ENCODE measurements at places on chromosomes 4 and X.

DNA sequence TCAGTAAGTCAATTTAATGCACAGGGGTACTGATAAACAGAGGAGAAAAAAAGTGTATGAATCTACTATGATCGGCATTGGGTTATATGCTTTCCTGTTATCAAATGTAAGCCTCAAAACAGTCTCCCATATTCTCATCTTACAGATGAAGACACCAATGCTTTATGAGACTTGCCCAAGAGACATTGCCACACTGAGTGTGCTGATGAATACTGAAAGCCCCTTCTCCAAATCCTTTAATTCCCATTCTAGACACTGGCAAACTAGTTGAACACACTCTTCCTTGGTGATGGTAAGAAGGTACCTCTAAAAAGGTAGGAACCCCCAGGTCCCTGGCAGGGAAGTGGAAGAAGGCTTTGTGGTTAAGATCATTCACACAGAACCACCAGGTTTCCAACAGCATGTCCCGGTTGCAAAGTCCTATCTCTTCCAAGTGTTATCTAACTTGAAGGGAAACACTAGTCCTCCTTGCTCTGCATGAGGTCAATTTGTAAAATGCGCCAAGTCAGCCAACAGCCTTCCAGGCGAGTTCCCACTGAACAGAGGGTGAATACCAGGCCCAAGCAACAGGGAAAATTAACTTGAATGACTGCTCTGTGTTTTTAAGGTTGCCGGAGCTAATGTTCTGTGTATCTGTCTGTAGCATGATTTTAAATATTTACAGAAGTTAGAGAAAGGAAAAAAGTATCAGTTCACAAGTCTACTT is 5.1 kb downstream of the SETD7 start:
- DNase-seq = no peak

GRCh38 chrX:3271183-3271833 is 75.1 kb downstream of the MXRA5 start:
- DNase-seq = no peak

DNA sequence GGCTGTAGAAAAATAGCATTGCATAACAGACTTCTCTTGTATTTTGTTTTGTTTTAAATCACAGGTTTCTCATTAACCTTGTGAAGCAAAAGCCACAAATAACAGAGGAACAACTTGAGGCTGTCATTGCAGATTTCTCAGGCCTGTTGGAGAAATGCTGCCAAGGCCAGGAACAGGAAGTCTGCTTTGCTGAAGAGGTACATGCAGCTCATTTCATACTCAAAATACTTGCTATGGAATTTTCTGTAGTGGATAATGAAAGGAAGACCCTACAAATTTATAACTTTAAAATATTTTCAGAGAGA is 17.6 kb downstream of the AFP start:
- DNase-seq = no peak

DNA sequence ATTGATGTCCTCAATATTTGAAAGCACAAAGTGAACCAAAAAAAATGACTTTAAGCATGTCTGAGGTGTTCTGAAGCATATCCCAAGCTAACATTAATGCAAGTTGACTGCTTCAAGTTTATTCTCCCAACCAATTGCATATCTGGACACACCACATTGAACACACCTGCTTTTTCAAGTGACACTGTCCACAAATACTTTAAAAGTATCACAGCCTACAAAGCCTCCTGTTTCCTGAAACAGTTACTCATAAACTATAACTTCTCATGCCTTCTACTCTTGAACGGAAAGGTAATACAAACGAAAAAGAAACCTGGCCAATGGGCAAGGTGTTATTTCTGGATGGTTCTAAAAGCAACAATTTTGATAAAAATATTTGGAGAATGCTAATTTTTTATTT is 1.1 kb downstream of the CDKL2 start:
- no peak for DNase-seq

DNA sequence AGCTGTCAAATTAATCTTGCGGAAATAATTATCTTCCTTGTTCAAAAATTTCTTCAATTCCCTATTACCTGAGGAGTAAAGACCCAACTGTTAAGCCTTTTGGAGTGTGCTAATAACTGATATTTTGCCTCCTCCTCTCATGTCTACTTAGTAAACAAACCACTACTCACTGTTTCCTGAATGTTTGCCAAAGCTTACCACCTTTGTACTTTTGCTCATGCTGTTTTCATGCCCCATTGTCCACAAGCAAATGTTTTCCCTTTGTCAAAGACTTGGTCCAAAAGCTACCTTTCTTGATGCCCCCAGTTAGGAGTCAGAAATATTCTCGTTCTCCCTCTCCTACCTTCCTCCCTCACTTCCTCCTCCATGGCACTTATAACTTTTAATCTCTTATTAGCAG is 226.1 kb downstream of the ENOX2 start:
- no peak for DNase-seq

DNA sequence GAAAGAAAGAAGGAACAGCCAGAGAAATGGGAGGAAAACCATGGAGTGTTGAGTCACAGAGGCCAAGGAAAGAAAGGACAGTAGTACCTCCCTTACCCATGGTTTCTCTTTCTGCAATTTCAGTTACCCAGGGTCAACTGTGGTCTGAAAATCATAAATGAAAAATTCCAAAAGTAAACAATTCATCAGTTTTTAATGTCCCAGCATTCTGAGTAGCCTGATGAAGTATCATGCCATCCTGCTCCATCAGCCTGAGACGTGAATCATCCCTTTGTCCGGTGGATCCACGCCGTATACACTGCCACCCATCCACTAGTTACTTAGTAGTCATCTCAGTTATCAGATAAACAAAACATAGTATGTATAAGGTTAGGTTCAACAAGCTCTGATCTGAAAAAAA is 114.2 kb downstream of the COMMD8 start:
- no peak for DNase-seq

GRCh38 chrX:131332331-131332730 is 43.2 kb upstream of the IGSF1 start:
- no peak for DNase-seq

DNA sequence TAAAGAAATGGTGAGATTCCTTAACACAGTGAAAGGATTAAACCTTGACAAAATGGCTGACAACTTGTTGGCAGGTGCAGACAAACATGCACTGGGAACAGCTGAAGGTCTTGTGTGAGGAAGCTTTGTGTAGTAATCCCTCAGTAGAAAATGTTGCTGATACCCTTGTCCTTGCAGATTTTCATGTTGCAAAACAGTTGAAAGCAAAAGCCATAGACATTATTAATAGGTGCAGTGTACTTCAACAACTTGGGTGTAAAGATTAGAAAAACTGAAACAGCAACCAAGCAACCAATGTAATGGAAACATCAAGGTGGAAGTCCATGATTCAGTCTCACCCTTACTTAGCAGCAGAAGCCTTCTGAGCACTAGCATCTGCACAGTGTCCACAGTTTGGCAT is 29.8 kb downstream of the UGT2B7 start:
- DNase-seq = no peak

- DNase-seq = no peak
Measured at GRCh38 chr4:35461931-35462659, 782.2 kb downstream of the ARAP2 start.

DNA sequence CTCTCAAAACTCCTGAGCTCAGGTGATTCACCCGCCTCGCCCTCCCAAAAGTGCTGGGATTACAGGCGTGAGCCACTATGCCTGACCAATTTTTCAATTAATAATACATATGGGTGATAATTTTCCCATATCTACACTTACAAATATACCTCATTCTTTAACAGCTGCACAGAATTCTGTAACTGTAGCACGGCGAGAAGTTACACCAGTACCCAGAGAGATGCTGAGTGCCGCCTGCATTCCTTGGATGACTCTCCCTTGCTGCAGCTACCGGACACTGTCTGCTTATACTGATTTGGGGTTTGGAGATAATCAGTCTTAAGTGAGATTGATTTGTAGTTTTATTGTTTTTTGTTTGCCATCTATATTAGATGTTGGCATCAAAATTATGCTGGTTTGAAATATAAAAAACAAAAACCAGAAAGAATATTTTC is 5.8 kb downstream of the TIFA start:
- no peak for DNase-seq

- DNase-seq = no peak
Measured at GRCh38 chrX:136646602-136647239, 1.2 kb upstream of the CD40LG start.

GRCh38 chrX:129523079-129523911 is at the start of gene SMARCA1:
Gene SMARCA1, minus strand, starts transcription at chrX:129523490. Its CDS starts 120 bp downstream, at chrX:129523370.
- peak; percentile 51 for DNase-seq

DNA sequence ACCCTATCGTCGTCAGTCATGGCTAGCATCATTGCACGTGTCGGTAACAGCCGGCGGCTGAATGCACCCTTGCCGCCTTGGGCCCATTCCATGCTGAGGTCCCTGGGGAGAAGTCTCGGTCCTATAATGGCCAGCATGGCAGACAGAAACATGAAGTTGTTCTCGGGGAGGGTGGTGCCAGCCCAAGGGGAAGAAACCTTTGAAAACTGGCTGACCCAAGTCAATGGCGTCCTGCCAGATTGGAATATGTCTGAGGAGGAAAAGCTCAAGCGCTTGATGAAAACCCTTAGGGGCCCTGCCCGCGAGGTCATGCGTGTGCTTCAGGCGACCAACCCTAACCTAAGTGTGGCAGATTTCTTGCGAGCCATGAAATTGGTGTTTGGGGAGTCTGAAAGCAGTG is 1.6 kb downstream of the ZCCHC12 start:
- no peak for DNase-seq

GRCh38 chr4:71148545-71148944 is 155.1 kb downstream of the DCK start:
- DNase-seq = no peak

DNA sequence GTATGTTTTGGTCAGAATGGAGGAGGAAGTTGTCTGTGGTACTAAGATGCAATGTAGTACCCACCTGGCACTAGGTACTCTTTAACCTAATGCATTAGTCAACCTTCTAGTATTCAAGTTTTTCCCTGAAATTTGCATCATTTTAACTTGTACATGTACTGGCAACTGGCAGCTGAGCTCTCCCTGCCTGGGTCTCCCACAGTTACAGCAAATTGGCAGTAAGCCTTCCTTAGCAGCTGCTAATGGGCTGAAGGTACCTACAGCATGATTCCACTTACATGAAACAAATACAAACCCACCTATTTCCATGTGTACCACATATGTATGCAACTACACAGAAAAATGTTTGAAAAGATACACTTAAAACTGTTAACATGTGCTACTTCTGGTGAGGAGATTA is 8.1 kb upstream of the KLHL2 start:
- no peak for DNase-seq

DNA sequence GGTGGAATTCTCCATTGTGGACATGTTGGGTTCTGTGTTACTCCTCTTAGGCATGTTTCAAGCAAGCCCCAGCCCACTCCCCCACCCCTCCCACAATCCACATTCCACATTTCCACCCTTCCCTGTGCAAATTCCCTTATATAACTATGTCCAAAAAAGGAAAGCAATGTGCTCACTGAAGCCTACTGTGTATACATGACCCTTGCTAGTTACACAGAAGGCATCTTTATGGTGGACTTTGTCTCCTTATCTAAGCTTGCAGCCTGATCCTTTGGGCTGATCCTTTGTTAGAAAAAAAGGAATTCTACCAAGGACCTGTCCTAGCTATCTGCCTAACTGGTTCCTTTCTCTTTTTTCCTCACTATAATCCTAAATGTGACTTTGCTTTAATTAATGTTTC is 796.8 kb downstream of the NLGN4X start:
- no peak for DNase-seq

DNA sequence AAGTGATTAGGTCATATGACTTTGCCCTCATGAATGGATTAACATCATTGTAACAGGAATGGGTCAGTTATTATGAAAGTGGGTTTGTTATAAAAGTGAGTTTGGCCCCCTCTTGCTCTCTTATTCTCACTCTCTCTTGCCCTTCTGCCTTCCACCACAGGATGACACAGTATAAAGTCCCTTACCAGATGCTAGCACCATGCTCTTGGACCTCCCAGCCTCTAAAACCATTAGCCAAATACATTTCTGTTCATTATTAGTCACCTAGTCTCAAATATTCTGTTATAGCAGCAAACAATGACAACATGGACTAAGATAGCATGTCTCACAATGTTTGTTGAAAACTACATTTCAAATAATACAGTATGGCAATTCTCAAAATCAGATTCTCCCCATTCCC is 59.7 kb downstream of the RWDD4 start:
- no peak for DNase-seq

DNA sequence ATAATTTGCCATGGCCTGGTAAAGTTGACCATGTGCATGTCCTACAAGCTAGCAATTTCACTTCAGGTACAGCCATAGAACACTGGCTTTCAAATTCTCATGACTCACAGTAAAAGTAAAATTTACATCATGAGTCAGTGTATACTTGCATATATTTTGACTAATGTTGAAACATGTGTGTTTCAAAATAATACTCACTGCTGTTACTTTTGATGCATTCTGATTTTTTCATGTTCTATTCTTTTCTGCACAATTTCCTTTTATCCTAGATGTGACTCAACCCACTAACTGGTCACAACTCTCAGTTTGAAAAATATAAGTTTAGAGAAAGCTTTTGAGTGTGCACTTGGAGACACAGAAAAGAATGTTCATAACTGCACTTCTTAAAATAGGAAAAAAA is 365.7 kb downstream of the FGF13 start:
- no peak for DNase-seq

DNA sequence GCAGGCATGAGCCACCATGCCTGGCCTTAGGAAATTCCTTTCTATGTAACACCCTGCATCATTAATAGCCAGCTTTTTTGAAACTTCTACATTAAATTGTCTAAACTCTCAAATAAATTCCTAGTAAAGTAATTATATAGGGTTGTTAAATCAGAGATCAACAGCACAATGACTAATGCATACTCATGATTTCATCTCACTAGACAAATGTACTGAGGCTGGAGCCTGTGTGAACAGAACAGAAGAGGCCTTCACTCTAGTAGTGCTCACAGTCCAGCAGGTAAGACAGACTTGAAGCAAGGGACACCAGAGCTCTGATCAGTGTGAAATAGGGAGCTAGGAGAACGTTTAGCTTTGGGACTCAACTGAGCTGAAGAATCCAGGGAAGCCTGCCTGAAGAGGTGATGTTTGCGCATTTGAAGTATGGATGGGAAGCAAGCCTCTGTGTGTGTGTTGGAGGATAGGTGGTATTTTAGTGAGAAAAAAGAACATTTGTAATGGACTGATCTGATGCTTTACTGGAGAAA is 3.9 kb downstream of the ZFP42 start:
- DNase-seq = no peak

DNA sequence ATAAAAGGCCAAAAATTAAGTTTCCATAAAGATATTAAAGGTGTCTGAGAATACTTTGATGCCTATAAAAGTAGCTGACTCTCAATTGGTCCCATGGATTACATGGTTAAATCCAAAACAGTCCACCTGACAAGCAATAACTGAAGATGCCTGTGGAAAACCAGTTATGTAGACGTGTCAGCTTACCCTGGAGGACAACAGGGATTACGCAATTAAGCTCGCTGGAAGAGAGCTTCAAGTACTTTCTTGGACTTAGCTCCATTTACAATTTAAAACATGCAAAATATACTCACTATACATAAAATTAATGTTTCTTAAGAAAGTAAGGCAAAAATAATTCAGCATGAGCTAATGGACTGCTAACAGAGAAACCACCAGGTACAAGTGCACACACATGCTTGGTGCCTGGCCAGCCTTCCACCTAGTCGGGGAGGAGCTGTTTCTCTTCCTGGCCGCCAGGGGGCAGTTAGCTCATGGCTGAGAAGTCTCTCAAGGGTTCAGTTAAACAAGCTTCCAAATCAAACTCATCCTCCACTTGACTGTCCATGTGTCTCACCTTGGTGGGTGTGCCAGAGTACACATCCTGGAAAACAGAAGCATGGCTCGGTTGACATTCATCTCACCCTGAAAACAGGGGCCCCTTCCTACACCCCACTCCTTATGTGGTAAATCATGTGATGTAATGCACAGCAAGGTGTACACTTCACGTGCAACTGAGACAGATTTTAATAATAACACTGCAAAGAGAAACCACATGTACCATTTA is 9.2 kb upstream of the FAM53A start:
- peak; percentile 51 for DNase-seq

Data from progenitor cell of endocrine pancreas (in vitro differentiated cells).